ENCODE measurements at places on chromosomes 12 and 14.

GRCh38 chr14:39157491-39157890 lies 12.6 kb downstream of the TRAPPC6B start:
- no peak for DNase-seq

DNA sequence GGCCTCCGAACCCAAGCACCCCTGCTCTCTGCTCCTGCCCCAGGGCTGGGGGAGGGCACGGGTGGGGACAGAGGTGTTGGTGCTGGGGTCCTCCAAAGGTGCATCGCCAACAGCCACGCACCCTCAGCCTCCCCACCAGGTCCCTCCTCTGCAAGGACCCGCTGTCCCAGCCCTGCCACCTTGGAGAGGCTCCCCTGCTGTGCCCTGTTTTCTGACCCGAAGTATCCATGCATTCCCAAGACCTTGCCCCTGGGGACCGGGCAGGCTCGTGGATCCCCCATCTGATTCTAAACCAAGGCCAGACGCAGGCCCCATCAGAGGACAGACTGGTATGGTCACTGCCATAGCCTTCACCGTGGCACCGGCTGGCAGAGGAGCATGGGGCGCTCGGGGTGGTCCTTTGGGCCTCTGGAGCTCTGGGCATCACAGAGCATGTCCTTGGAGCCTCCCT lies 22.7 kb upstream of the BEGAIN start:
- DNase-seq: no peak

DNA sequence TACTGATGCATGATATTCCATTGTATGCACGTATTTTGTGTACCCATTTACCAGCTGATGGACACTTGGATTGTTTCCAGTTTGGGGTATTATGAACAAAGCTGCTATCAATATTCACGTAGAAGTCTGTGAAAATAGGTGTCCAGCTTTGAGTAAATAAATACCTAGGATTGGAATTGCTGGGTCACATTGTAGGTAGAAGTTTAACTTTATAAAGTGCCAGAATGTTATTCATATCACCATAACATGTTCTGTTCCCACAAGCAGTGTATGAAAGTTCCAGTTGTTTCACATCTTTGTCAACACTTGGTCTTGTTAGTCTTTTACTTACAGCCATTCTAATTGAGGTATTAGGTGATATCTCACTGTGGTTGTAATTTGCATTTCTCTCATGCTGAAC lies 108.0 kb upstream of the METAP2 start:
- no peak for DNase-seq

GRCh38 chr12:130876758-130877157 lies 4.9 kb downstream of the RAN start:
- no peak for DNase-seq

DNA sequence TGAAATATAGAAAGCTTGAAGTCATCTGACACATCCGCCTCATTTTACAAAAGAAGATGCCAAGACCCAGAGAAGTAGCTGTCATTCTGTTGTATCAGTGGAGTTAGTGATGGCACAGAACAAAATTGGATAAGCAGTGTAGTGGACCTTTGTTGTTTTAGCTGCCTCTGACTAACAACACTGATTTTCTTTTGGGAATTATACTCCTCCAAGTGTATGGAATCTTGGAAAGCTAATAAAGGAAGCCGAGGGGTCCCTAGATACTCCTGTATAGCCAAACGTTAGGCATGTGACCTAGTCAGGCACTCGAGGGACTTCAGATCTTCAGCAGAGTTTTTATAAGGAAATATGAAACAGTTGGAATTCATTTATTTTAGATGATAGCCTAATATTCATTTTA lies 94.5 kb downstream of the OTOGL start:
- DNase-seq: no peak

- no peak for DNase-seq
Measured at GRCh38 chr12:3170423-3171194, 93.4 kb downstream of the TSPAN9 start.

DNA sequence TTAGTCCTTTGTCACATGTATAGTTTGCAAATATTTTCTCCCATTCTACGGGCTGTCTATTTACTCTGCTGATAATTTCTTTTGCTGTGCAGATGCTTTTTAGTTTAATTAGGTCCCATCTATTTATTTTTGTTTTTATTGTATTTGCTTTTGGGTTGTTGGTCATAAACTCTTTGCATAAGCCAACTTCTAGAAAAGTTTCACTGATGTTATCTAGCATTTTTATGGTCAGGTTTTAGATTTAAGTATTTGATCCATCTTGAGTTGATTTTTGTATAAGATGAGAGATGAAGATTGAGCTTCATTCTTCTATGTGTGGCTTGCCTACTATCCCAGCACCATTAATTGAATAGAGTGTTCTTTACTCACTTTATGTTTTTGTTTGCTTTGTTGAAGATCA lies 1008.4 kb upstream of the ATXN7L3B start:
- DNase-seq: no peak

GRCh38 chr12:132319359-132319950 lies 9.9 kb downstream of the GALNT9 start:
- no peak for DNase-seq

GRCh38 chr14:22386924-22387775 lies 201.9 kb downstream of the DAD1 start:
- no peak for DNase-seq

GRCh38 chr12:123705935-123706334 lies 6.2 kb upstream of the ATP6V0A2 start:
- DNase-seq: no peak

GRCh38 chr12:52035190-52035589 lies 16.1 kb upstream of the NR4A1 start:
- no peak for DNase-seq

- no peak for DNase-seq
Measured at GRCh38 chr12:95884998-95885397, 26.2 kb downstream of the SNRPF start.

- no peak for DNase-seq
Measured at GRCh38 chr14:23431486-23431885, 4.0 kb downstream of the MYH7 start.

DNA sequence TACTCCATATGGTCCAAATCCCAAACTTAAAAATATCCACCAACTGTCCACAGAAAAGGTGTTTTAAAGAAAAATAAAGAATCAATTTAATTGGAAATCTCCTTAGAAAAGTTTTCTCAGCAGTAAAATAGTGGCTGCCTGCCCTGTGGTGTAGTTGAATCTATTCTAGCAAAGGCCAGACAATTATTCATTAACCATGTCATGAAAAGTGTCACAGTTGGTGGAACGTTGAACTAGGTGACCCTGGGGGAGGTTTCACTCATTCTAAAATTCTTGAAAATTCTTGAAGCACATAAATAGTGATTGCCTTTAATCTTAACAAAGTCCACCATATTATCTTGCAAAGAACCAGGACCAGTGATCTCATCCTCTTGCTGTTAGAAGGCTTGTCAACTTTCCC lies 78.4 kb upstream of the GZMB start:
- no peak for DNase-seq

DNA sequence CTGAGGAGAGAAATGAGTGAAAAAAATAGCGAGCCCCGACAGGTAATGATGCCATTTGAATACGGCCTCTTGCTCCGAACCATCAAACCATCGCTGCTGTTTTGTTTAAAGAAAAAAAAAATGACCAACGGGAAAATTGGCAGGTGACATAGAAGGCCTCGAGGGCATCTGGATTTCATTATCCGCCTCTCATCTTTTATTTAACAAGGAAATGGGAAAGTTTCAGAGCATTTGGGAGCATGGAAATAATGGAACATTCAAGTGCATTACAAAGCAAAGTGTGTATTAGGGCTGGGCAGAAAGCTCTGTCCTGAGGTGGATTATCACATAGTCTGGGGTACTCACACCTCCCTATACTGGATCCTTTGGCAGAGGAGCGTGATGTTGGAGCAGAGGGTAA lies 258.7 kb downstream of the KSR2 start:
- DNase-seq: no peak

DNA sequence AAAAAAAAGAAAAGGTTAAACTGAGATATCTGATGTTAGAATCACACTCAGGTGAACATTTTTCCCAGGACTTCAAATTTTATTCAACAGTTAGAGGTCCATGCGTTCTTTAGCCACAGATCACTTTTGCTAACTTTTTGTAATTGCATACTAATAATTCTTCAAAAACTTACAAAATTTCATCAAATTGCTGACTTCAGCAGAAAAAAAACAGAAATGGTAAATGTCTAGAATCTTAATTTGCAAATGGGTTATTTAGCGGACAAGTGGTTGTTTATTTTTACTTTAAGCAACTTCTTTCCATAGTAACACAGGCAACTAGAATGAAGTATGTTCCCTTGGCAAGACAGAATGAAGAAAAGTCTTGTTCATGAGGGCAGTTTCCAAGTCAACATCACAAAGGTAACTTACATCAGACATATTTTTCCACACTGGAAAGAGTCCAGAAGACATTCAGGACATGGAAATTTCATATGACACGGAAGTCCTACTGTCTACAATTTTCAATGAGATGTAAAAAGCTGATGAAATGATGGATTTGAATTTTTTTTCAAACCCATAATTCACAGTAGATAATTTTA lies 62.5 kb upstream of the SOX5 start:
- DNase-seq: no peak

DNA sequence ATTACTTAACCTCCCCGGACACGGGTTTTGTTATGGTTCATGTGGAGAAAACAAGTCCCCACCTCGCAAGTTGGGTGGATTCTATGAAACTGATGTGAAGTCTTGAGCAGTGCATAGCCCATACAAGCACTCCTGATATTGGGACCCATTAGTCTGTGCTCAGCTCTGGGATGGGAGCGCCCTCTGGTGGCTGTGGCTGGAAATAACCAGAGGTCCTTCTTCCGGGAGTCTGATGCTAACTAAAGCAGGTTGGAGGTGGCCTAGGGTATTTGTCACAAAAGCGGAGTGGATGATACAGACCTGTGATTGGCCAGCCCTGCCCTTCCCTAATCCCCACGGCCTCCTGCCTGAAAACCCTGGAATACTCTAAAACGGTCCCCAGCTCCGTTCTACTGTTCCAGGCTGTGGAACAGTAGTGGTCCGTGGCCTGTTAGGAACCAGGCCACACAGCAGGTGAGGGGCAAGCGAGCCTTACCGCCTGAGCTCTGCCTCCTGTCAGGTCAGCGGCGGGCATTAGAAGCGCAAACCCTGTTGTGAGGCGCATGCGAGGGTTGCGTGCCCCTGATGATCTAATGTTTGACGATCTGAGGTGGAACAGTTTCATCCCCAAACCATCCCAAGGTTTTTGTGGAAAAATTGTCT lies 6.4 kb downstream of the SLC48A1 start:
- peak; percentile 96 for DNase-seq

GRCh38 chr14:53533384-53533970 lies 380.4 kb upstream of the DDHD1 start:
- no peak for DNase-seq

GRCh38 chr12:89768586-89769482 lies 60.2 kb upstream of the ATP2B1 start:
- no peak for DNase-seq

Data from T-helper 9 cell (primary cell).